ENCODE measurements at places on chromosomes 5 and 9.
A peak's percentile ranks its signal among the peaks of the same experiment; 100 is the strongest.

GRCh38 chr5:18970000-18970399 lies 1018.0 kb downstream of the CDH18 start:
- peaks cover 6% of the 10 kb centered on the region for H3K27me3 ChIP-seq
- no peak overlapping the region for H3K27ac ChIP-seq
- no peak overlapping the region for H3K4me3 ChIP-seq
- peaks cover 15% of the 10 kb centered on the region for H3K4me1 ChIP-seq
- H3K36me3 ChIP-seq: no peaks in the 10 kb centered on the region
- DNase-seq: no peak

- no peak for DNase-seq
- no peak overlapping the region for H3K27ac ChIP-seq
- H3K4me1 ChIP-seq: peaks cover 10% of the 10 kb centered on the region
These were observed 342.3 kb downstream of the PLK2 start for GRCh38 chr5:58117542-58117941.

- no peak within 1 kb of the TSS for H3K27ac ChIP-seq
- H3K4me1 ChIP-seq: no peaks in the 10 kb centered on the region
- H3K36me3 ChIP-seq: peaks cover 6% of the 10 kb centered on the region
- H3K27me3 ChIP-seq: no peaks in the 10 kb centered on the region
These were observed at the start of gene FBXO10 for GRCh38 chr9:37575921-37576721. TSS of gene FBXO10 (minus strand) at chr9:37576380. CDS start at chr9:37541768, 34,612 bp downstream.

GRCh38 chr9:114434878-114435311 lies 47.1 kb upstream of the AKNA start:
- H3K27me3 ChIP-seq: no peaks in the 10 kb centered on the region
- H3K36me3 ChIP-seq: no peaks in the 10 kb centered on the region
- H3K4me3 ChIP-seq: no peak overlapping the region
- peak; percentile 49 for DNase-seq
- H3K4me1 ChIP-seq: peaks cover 4% of the 10 kb centered on the region

DNA sequence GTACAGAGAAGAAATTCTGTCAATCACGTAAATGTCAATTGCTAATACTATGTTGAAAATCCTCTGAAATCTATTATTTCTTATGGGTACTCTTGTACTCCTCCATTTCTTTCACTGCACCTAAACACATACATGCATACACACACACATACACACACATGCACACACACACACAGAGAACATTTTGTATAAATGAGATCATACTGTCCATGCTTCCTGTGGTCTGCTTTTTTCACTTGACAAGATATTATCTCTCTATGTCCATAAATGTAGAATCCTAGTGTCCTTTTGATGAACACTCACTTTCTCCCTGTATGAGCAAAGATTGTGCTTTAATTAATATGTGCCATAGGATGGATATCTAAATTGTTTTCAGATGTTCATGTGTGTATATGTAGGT lies 32.7 kb upstream of the TLR4 start:
- H3K4me3 ChIP-seq: no peak overlapping the region
- no peaks in the 10 kb centered on the region for H3K27me3 ChIP-seq
- no peaks in the 10 kb centered on the region for H3K4me1 ChIP-seq
- no peaks in the 10 kb centered on the region for H3K36me3 ChIP-seq

DNA sequence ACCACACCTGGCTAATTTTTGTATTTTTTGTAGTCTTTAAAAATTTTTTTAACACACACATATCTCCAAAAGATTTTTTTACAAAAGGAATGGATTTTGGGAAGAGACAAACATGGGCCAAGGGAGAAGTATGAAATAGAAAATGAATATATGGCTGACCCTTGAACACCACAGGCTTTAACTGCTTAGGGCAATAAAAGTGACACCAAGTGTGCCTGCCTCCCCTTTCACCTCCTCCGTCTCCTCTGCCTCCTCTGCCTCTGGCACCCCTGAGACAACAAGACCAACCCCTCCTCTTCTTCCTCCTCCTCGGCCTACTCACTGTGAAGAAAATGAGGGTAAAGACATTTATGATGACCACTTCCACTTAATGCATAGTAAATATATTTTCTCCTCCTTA lies 483.9 kb downstream of the KDM4C start:
- H3K4me3 ChIP-seq: no peak overlapping the region
- no peaks in the 10 kb centered on the region for H3K27me3 ChIP-seq
- H3K27ac ChIP-seq: no peak overlapping the region
- no peaks in the 10 kb centered on the region for H3K4me1 ChIP-seq
- no peak for DNase-seq
- no peaks in the 10 kb centered on the region for H3K36me3 ChIP-seq

All from PC-3 (cell line).